ENCODE measurements at places on chromosomes 4 and X. TPM values are rescaled to one million over a fixed set of nuclear protein-coding genes. Genes with fewer than 3 reads are reported as not detected.

VCX gene
- total RNA-seq = not detected

DMRTC1 gene
- total RNA-seq = not detected

RAB33A gene
- 18.6 TPM for total RNA-seq

KLF8 gene
- total RNA-seq = 4.0 TPM

ENAM gene
- total RNA-seq = not detected

P2RY10 gene
- total RNA-seq = 2.7 TPM

F8A1 gene
- 6.7 TPM for total RNA-seq

DNA sequence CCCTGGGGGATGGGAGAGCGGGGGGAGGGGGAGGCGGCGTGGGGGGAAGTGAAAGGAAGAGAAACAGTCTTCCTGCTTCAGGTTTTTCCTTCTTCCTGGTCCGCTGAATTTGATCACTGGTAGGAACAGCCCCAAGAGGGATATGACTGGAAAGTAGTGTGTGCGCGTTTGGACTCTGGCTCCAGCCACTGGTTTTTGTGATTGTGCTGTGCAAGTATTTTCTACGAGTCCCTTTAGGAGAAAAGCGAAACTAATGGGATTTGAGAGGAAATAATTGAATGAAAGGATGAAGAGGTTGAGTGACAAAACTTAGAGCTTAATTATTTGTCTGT lies 836 bp downstream of the PRRG1 start:
- no peak for DNase-seq

GRCh38 chr4:90174621-90175023 lies 47.4 kb downstream of the CCSER1 start:
- no peak for DNase-seq

GRCh38 chr4:1227816-1228215 lies 21.1 kb downstream of the CTBP1 start:
- no peak for DNase-seq

DNA sequence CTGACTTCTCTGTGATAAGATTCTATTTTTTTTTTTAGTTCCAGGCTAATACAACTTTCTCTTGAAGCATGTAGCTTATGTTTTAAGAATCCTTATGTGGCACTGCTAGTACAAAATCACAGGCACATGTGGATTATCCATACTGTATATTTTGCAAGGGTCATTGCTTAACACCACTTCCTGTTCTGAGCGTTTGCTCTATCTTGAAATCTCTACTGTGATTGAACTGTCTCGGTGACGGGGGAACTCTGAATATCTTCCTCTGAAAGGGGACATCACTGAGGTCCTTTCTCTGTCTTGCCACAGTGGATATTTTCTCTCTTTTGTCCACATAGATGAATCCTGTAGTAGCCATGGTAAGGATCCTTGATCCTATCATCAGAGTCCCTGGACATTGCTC lies 2.1 kb upstream of the WFS1 start:
- no peak for DNase-seq

- no peak for DNase-seq
Observed at GRCh38 chr4:184617600-184618196, 31.5 kb downstream of the CASP3 start.

DNA sequence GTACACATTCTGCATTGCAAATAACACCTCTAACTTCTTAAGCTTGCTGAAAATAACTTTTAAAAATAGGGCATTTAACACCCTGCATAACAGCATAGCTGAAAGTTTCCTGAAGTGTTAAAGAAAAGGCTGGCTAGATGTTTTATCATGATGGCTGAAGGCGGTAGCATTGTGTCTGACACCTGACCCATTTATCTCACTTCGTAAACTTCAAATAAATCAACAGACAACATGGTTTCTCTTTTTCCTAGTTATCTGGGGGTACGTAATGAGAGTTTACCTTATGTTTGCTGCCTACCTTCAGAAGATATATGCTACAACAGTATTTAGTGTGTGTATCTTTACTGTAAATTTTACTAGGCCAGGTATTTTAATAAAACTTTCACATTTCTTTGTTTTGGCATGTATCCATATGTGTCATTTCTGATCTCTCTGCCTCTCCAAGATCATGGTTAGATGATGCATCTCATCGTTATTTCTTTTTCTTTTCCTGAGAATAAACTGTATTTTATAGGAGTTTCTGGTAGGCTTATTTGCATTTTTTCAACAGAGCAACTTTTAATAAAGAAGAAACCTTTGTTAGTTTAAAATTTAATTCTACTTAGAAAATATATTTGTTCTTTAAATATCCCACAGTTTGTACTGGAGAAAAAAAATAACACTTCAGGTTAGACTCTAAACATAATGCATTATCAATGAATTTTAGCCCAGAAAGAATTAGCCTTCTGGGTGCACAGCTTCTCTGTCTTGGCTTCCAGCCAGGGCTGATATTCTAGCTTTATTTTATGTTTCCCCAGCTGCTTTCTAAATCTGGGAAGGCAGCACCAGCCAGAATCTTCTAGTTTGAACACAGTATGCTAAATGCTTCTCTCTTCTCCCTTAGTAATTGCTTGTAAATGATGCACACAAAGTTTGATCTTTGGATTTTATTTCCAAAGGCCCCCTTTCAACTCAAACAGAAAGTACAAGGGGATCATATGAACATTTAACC lies 2.9 kb downstream of the NDST4 start:
- no peak for DNase-seq

DNA sequence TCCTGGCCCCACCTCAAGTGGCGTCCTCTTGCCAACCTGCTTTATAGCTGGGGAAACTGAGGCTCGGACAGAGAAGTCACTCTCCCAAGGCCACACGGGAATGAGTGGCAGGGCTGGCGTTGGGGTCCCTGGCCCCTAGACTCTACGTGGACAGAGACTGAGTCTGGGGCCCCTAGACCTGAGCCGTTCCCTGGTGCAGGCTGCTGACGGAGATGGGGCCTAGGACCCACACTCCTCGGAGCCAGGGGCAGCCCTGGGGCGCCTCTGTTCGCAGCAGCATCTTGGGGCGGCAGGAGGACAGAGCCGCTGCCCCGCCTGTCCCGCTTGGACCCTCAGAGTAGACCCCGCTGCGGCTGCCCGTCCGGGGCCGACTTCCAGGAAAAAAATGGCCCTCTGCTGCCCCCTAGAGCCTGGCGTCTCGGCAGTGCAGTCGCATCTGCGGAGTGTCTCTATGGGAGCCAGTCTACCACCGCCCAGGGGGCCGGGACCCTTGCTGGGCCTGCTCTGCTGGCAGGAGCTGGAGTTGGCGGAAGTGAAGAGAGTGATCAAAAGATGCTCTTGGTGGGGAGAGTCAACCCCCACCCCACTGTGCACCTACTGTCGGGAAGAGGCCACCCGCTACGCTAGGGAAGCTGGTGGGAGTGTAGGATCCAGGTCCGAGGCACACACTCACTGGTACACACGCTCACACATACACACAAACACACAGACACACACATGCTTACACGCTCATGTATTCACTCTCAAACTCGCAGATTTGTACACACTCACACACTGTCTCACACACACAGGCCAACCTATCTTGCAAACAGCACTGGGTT lies 220.1 kb downstream of the AFAP1 start:
- peak; percentile 58 for DNase-seq

GRCh38 chrX:12878536-12878935 lies 11.7 kb downstream of the TLR7 start:
- DNase-seq = no peak

DNA sequence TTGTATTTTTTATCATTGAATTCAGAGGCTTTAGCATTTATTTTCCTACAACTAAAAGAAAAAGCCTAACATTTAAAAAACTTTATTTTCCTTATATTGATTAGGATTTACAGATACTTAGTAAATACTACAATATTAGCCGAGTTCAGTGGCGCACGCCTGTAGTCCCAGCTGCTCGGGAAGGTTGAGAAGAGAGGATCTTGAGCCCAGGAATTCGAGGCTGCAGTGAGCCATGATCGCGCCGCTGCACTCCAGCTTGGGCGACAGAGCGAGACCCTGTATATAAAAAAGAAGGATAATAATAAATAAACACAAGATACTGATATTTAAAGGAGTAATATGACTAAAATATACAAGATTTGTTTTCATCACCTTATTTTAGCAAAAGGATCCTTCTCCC lies 681 bp upstream of the UPF3B start:
- no peak for DNase-seq

GRCh38 chr4:3184725-3185124 lies 64.2 kb upstream of the MSANTD1 start:
- DNase-seq = no peak

GRCh38 chr4:156970501-156971164 lies 966 bp downstream of the PDGFC start:
- DNase-seq = peak; percentile 77

- DNase-seq = no peak
Observed at GRCh38 chr4:147633113-147633512, 15.9 kb downstream of the TMEM184C start.

- DNase-seq = no peak
Observed at GRCh38 chrX:19639056-19639455, 123.7 kb upstream of the MAP3K15 start.

DNA sequence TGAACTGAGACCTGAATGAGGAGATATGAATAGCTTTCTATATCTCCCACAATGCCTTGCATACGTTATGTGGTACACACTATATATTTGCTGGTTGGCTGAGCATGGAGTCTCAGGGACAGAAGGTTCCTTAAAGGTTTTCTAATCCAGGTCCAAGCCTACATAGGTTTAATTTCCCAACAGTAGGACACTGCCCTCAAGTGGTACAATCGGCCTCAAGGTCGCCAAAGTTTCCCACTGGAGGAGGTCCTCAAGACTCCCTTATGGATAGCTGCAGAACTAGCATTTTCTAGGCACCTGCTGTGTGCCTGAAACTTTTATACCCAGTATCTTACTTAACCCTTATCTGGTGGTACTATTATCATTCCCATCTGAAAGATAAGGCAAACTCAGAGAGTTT lies 21.0 kb upstream of the EFNB1 start:
- DNase-seq = no peak

GRCh38 chrX:10465254-10465653 lies 155.1 kb downstream of the MID1 start:
- DNase-seq = no peak

All from hematopoietic multipotent progenitor cell (in vitro differentiated cells).